ENCODE measurements at places on chromosomes 1 and 21. TPM values are rescaled to one million over a fixed set of nuclear protein-coding genes. Genes with fewer than 3 reads are reported as not detected.
A peak's percentile ranks its signal among the peaks of the same experiment; 100 is the strongest.

DNA sequence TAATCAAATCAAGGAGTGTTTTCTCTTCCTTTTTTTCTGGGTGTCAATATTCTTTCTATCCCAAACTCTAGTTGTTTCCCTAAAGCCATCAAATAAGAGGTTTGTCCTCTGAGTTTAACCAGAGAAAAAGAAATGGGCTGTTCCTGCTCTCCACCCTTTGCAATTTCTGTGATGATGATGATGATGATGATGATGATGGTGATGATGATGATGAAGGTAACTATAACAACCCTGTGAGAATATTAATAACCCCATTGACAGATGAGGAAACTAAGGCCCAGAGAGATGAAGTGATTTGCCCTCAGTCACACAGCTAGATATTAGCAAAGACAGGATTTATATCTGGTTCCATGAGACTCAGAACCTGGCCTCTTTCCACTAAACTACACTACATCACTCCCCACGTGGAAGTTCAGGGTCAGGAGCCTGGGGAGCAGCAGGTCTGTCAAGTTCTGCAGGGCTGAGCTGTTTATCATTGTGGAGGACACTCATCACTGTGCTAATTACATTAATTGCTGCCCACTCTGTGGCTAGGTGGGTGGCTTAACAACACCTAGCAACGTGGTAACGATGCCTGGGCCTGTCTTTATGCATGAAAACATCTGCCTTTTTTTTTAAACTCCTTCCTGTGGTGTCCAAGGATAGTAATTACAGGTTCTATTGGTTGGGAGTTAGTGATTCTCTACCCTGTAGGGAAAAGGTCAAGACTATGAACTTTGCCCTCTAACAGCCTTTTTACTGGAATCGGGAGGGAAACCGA lies 19.0 kb upstream of the JUN start:
- H3K27me3 ChIP-seq: no peaks in the 10 kb centered on the region
- no peak for DNase-seq
- peaks cover 6% of the 10 kb centered on the region for H3K4me1 ChIP-seq
- H3K36me3 ChIP-seq: no peaks in the 10 kb centered on the region
- H3K4me3 ChIP-seq: no peak overlapping the region

DNA sequence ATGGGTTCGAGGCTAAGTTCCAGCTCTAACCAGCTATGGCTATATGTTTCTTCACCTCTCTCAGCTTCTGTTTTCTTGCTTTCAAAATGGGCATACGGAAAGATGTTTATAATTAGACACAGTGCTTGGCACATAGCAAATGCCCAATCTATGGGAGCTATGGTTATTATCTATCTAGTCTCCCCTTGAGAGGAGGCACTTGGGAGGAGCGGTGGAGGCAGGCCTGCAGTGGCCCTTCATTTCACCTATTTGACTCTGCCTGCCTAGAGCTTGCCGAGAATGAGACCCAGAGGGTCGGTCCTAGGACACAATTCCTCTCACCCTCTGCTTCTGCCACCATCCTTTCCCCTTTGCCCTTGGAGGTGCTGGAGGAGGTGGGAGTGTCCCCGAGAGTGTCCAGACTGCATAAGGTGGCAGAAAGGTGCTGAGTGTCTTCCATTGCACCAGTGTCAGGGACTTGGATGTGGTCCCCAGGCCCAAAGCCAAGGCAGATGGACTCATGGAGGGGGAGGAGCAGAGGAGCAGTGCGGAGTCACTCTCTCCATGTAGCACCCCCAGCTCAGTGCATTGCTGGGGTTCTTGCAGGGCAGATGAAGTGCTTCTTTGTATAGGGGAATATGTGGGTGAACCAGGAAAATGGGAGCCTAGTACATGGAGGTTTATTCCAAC lies 9.0 kb downstream of the LGR6 start:
- H3K27ac ChIP-seq: no peak overlapping the region
- H3K36me3 ChIP-seq: no peaks in the 10 kb centered on the region
- H3K27me3 ChIP-seq: no peaks in the 10 kb centered on the region
- no peak overlapping the region for H3K4me3 ChIP-seq
- no peak for DNase-seq

GRCh38 chr1:58773406-58773840 lies 10.4 kb downstream of the JUN start:
- H3K4me3 ChIP-seq: no peak overlapping the region
- DNase-seq: no peak
- no peaks in the 10 kb centered on the region for H3K36me3 ChIP-seq
- H3K4me1 ChIP-seq: peaks cover 6% of the 10 kb centered on the region
- peak overlapping the region; percentile 17 for H3K27ac ChIP-seq

- no peak overlapping the region for H3K27ac ChIP-seq
- H3K36me3 ChIP-seq: no peaks in the 10 kb centered on the region
- H3K4me1 ChIP-seq: no peaks in the 10 kb centered on the region
Measured at GRCh38 chr1:166140251-166140650, 26.6 kb downstream of the FAM78B start.

The ACTL8 gene
- total RNA-seq: not detected

The KIAA0040 gene
- 5.7 TPM for total RNA-seq

Measured in liver (tissue), 10 donors.